ENCODE measurements at places on chromosomes 4 and X. TPM values are rescaled to one million over a fixed set of nuclear protein-coding genes. Genes with fewer than 3 reads are reported as not detected.

LAP3 gene
- total RNA-seq, result 14.5 TPM

MTTP gene
- not detected for total RNA-seq

TLR1 gene
- 25.3 TPM for total RNA-seq

NXF2 gene
- not detected for total RNA-seq

SNCA gene
- total RNA-seq, result 2.6 TPM

ATP2B3 gene
- total RNA-seq, result 0.06 TPM

ASB12 gene
- total RNA-seq, result not detected

NEXMIF gene
- 1.8 TPM for total RNA-seq

GPM6B gene
- 0.88 TPM for total RNA-seq

GPR143 gene
- 1.0 TPM for total RNA-seq

CORIN gene
- total RNA-seq, result 0.16 TPM

KLHL34 gene
- total RNA-seq, result not detected

XPNPEP2 gene
- 1.0 TPM for total RNA-seq

- DNase-seq, result no peak
Measured at GRCh38 chr4:67933038-67933437, 30.3 kb downstream of the TMPRSS11A start.

- no peak for DNase-seq
Measured at GRCh38 chr4:67660418-67660817, 40.5 kb downstream of the UBA6 start.

- no peak for DNase-seq
Measured at GRCh38 chr4:3412257-3413020, 29.3 kb upstream of the HGFAC start.

GRCh38 chr4:131603705-131604104, 1545.4 kb upstream of the PCDH10 start:
- DNase-seq, result no peak

DNA sequence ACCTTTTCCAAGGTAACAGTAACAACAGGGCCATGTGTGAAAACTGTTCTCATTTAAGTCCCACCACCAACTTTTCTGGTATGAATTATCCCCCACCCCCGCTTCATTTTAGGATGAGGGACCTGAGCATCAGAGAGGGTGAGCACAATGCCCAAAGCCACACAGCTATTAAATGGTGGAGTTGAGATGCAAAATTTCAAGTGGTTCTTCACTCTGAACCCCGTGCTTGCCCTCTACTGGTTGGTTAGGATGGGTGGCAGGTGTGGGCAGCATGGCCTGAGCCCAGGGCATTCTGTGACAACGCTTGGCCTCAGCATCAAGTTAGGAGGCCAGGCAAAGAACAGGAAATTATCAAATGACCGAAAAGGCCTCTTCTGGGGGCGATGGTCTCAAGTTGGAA, 33.5 kb downstream of the MED28 start:
- DNase-seq, result no peak

DNA sequence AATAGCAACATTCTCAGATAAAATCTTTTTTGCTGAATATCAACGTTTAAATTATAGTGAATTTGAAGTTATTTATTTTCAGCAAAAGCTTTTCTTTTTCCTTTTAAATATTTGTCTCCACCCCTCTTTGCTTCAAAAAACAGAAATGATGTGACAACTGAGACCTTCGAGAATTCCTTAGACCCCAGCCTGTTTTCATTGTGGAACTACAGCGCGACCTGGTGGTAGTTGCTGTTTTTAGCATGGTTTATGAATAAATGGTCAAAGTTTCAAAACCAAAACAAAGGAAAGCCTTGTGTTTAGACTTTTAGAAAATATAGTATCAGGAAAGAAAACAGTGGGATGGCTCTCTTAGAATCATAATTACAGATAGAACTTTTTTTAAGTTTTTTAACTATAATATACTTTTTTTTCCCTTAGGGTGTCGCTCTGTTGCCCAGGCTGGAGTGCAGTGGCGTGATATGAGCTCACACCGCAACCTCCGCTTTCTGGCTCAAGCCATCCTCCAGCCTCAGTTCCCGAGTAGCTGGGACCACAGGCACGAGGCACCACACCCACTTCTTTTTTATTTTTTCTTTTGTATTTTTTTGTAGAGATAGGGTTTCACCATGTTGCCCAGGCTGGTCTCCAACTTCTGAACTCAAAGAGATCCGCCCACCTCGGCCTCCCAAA, 26.8 kb upstream of the TMEM184C start:
- peak; percentile 58 for DNase-seq

DNA sequence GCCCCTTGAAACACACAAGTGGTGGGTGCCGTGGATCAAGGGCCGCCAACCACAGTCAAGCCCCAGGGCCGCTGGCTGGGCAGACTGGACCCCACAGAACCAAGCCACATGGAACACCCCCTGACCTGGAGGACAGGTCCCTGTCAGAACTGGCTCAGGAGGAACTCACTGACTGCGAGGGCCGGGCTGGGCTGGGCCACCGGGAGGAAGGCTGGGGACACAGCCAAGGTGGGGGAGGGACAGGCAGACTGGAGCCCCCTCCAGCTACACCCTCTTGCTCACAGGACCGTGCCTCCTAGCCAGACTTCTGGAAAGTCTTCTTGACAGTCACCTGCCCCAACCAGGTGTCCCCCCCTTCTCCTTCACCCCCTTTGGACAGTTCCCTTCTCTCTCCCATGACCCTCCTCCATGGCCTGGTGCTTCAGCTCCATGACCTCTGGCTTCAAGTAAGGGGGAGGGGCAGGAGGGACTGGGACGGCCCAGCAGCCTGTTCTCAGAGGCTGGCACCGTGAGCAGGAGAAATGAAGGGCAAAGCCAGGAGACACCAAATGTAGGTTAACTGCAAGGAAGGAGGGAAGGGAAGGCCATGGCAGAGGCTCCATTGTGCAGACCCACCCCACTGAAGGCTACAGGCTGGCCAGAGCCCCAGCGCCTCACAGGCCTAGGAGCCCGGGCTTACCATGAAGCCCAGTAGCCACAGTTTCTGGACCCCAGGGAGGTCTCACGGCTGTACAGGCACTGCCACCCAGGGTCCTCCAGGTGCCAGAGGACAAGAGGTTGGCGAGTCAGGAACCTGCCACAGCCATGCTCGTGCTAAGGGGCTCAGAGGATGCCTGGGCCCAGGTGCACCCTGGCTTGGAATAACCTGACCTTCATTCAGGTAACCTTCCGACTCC, 22.6 kb upstream of the DUSP9 start:
- no peak for DNase-seq

DNA sequence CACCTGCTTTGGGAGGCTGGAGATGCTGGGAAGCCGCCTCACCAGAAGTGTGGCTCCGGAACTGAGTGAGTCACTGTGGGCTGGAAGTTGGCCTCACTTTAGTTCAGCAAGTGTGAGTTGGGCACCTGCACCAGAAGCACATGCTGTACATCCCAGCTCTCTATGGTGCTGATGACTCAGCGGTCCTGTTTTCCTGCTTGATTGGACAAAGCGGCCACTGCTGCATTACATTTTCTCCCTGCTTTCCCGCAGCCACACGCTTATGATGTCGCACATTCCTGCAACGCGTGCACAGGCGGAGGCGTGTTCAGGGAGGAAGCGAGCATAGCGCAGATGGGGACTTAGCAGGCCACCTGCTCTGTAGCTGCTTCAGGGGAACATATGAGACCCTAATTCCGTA, 26.7 kb upstream of the CLDN34 start:
- no peak for DNase-seq

DNA sequence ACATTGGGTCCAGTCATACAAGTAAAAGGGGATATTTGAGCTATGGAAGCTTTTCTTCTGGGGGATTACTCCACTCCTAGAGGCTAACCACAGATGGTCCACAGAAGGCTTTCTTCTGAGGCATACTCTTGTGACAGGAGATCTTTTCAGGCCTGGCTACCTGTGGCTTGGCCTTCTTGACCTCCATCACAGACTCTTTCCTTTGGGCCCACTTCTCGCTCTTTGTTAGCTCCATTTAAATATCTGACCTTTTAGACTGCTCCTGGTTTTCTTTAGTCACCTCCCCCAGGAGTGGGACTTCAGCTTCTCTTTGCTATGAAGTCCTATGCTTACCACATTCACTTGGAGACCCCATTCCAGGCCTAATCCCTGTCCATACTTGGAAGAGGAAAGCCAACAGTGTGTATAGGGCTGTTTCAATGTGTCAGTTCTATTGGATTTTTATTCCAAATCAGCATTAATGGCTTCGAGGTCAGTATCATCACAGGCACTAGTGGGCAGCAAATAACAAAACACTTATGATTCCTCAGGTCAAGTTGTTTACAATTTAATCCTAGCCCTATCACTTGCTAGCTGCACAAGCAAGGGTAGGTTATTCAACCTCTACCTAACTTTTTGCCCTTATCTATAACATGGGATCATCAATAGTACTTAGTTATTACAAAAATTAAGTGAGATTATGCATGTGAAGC, 26.3 kb downstream of the GPC3 start:
- no peak for DNase-seq

DNA sequence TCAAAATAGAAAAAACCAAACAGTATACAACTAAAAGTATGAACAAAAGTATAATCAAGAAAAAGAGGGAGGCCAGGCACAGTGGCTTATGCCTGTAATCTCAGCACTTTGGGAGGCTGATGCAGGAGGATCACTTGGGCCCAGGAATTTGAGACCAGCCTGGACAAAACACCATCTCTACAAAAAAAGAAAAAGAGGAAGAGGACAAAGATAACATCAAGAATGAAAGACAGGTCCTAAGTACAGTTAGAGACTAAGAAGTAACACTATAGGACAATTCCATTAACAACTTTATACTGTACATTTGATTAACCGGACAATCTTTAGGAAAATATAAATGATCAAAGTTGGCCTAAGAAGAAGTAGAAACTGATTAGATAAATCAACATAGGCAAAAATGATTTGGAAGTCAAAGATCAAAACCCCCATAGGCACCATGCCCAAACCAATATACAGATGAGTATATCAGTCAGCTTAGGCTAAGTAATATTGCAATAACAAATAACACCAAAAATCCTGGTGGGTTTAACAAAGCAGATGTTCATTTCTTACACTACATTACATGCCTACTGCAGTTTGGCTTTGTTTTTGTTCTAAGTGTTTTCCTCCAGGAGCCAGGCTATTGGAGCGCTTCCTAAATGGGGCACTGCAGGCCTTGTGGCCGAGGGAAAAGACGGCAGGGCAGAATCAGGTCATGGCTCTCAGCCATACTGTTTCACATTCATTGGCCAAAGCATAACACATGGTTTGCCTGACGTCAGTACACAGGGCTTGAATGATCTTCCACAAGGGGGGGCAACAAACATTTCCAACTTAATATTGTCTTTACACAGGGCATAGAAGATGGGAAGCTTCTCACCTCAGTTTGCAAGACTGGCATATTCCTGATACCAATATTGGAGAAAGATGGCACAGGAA, 42.2 kb upstream of the HGFAC start:
- no peak for DNase-seq

DNA sequence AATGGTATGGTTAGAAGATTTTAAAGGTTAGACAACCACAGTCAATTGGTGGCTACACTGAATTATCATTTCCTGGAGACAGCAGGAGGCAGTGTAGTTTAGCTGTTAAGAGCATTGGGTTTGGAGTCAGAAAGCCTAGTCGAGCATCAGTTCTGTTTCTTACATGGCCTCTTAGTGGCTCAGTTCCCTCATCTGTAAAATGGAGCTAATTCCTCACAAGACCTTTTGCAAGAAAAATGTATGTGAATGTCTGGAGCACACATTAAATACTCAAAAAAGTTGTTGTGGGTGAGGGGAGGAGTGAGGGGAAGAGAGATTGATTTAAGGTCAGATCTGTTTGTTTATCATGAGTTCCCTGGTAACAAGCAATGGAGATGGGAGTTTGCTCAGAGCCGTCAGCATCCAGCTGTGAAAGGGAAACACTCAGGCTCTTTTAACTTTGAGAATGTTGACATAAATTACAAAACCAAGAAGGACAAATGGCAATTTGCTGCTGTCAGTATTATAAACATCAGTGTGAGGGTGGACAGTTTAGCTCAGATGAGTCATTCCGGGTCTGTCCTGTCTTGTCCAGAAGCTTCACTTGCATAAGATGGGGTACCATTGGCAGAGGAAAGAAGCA, 98.2 kb upstream of the PGRMC2 start:
- DNase-seq, result no peak

- DNase-seq, result no peak
Measured at GRCh38 chr4:171794528-171794927, 18.7 kb upstream of the GALNTL6 start.

GRCh38 chrX:8377041-8377440, 87.6 kb upstream of the VCX3B start:
- no peak for DNase-seq

- no peak for DNase-seq
Measured at GRCh38 chr4:75391489-75392166, 122.6 kb downstream of the RCHY1 start.

DNA sequence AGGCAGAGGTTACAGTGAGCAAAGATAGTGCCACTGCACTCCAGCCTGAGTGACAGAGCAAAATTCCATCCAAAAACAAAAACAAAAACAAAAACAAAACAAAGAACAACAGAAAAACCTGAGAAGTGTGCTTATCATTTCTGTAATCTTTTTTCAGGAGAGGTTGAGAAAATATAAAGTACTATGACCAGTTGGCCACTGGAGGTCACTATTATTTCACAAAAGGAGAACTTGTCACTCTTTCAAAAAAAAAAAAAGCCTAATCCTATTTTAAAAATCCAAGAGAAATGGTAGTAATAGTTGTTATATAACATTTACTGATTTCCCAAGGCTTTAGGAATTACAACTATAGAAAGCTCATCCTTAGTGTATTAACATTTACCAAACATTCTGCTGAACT, 24.9 kb upstream of the RNF150 start:
- DNase-seq, result no peak

- no peak for DNase-seq
Measured at GRCh38 chr4:151143162-151143561, 43.7 kb downstream of the RPS3A start.

DNA sequence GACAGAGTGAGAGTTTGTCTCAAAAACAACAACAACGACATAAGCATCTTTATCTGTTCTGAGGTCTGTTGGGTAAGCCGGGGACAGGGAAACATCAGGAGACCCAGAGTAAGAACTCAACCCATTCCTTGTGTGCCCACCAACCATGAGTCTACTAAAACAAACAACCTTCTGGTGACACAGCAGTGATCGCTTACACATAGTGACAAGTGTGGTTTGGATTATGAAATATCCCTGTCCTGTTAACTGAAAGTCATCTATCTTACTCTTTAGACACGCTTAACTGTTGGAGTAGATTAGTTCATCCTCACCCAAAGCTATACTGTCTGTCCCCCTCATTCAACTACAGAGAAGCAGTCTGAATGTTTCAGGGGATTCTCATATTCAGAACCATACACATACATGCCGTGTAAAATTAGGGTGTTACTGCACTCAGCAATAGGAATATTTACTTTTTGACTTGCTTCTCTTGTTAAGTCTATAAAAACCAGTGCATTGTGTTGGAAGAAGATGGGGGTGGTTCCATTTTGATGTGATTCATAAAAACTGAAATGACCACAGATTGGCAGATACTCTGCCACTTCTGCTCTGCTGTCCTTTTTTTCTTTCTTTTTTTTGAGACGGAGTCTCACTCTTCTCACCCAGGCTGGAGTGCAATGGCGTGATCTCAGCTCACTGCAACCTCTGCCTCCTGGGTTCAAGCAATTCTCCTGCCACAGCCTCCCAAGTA, 27.4 kb downstream of the PHKA2 start:
- DNase-seq, result no peak

DNA sequence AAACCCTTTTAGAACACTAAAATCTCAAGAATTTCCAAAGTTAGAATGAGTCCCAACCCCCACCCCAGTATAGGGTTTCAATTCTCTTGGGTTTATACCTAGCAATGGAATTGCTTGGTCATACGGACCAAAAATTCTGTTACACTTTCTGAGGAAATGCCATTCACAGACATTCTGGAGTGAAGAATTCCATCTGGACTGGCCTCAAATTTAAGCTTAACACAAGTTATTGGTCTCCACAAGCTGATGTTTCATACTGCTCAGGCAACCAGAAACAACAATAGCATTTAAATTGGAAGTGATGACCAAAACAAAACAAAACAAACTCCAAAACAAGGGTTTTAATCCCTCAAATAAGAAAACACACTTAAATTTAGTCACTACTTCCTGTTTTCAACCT, 51.1 kb downstream of the GPC4 start:
- DNase-seq, result no peak
